Cardiac muscle cell (in vitro differentiated cells and primary cell): ENCODE measurements at places on chromosomes 6 and 20.

DNA sequence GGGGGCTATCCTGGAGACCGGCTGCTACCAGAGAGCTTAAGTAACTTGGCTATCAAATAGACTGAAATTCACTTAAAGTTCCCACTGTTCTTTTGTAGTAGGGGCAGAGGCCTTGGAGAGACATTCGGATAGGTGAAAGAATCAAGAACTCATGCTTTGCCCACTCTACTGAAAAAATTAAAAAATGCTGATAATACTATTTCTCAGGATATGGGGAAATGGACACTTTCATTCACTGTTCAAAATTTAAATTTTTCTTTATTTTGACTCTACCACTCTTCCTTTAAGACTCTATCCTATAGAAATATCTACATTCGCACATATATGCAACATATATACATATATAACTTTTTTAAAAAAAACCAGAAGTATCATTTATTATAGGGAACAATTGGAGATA is 117.8 kb upstream of the CHD6 start:
- DNase-seq, result no peak

GRCh38 chr6:34170346-34170745 is 24.5 kb upstream of the GRM4 start:
- no peak for DNase-seq

DNA sequence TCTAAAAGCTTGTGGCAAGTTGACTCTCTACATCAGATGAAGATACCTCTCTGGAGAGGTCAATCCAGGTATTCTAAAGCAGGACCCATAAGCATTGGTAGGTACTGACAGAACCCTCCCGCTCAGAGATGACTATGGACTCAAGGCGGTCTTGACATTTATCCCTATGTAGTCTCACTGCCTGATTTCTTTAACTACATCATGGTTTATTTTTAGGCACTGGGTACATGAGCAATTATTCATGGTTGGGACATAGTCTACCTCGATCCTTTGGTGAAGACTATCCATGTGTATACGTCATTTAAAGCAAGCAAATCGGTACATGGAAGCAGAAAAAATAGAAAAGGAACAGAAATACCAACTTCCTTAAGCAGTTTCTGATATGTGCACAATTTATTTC is 136.2 kb upstream of the TAB2 start:
- DNase-seq, result no peak

GRCh38 chr6:119713903-119714302 is 364.3 kb upstream of the MAN1A1 start:
- DNase-seq, result no peak

- no peak for DNase-seq
These were observed 37.0 kb downstream of the SHLD1 start for GRCh38 chr20:5786930-5787795.

- no peak for DNase-seq
These were observed 442.4 kb downstream of the FRK start for GRCh38 chr6:115618256-115618655.
